Foreskin fibroblast (primary cell): ENCODE measurements at places on chromosomes 1 and 21.

GRCh38 chr1:156154317-156154749, 948 bp downstream of the SEMA4A start:
- DNase-seq: no peak

- no peak for DNase-seq
Observed at GRCh38 chr1:214006845-214007244, 19.1 kb downstream of the PROX1 start.

GRCh38 chr1:156193488-156194299, at the start of gene SLC25A44:
TSS of gene SLC25A44 (plus strand) at chr1:156194104. CDS start at chr1:156199848, 5,744 bp downstream.
- peak; percentile 99 for DNase-seq

GRCh38 chr1:185816460-185816859, 82.3 kb downstream of the HMCN1 start:
- peak; percentile 81 for DNase-seq

GRCh38 chr1:230982696-230983095, 3.8 kb downstream of the ARV1 start:
- peak; percentile 72 for DNase-seq

- DNase-seq: no peak
Observed at GRCh38 chr1:219772265-219773036, 155.9 kb downstream of the SLC30A10 start.

DNA sequence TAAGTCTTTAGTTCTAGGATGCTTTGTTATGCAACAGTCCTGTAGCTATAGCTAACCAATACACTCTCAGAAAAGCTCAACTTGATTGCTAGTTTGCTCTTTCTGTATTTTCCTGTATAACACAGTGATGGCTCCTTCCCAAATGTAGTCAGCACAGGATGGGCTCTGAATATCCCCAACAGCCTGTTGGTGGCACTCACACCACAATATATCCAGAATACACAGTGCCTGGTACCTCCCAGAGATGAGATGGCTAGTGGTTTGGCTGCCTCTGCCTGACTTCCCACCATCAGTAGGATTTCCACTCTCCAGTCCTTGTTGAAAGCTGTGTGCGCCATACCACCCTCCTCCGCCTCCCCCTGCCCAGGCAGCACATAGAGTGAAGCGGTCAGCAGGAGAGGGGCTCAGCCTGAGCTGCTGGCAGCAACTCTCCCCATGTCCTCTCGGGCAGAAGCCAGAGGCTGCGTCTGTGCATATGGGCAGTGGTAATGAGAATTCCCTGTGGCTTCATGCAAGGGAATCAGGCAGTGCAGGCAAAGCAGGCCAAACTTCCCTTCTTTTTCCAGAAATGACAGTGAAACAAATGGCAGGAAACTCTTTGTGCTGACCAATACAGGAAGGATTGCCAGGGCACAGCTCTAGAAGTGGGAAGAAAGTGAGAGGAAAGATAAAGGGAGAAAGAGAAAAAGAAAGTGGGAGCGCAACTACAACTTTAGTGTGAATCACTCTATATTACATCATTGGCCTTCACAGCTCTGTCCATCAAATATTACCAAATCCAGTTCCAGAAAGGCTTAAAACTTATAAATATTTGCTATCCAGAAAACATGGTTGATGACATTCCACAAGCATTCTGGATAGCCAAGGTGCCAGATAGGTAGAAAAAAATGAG, 49.7 kb downstream of the LMX1A start:
- no peak for DNase-seq

DNA sequence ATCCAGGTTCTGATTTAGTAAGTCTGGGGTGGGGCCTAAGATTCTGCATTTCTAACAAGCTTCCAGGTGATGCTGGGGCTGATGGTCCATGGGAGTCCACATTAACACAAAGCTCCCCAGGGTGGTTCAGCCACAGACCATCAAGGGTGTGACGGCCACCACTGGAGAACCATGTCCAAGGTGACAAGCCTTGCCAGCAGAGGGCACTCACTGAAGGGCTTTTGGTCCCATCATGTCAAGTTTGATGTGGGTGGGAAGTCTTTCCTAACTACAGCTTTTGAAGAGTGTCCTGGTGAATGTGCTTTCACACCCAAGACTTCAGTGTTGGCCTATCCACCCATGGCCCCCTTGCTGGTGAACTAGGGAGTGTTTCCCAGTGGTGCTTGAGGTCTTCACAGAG, 67.1 kb downstream of the UBE2T start:
- no peak for DNase-seq

GRCh38 chr1:87197156-87197555, 131.5 kb upstream of the LMO4 start:
- peak; percentile 8 for DNase-seq
